ENCODE measurements at places on chromosomes 6 and 20.

- no peak for DNase-seq
Observed at GRCh38 chr6:87074101-87074621, 20.7 kb downstream of the CGA start.

DNA sequence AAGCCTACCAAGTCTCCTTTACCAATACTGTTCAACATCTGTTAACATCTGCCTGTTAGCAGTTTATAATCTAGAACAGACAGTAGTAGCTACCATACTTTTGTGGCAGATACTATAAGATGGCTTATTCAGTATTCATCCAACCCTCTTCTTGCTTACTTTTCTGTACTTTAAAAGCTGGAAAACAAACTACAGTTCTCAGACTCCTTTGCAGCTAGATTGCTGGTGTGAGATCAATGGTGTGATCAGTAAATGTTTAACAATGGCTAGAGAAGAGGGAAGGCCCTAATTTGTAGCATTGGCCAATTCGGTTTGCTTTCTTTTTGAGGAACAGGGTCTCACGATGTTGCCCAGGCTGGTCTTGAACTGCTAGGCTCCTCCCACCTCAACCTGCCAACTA is 3.5 kb upstream of the REV3L start:
- DNase-seq: no peak

DNA sequence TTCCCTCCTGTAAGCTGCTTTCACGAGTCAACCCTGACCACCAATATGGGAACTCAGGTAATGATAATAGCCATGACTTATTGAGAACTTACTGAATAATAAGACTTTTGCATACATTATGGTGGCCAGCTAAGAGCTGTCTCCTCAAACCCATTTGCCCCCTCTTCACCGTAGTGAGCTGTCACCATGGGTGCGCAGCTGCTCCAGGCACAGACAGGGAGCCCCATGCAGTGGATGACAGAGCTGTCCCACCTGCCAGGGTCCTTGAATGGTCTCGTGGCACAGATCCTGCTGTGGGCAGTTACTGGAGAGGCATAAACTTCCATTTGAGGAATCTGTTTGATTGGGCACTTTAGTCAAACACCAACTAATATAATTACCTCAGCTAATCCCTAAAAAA is 1.9 kb downstream of the SLC22A16 start:
- DNase-seq: peak; percentile 51

GRCh38 chr6:155219858-155220301 is 43.9 kb upstream of the CLDN20 start:
- DNase-seq: no peak

- DNase-seq: peak; percentile 26
Observed at GRCh38 chr6:105591053-105591452, 188.2 kb upstream of the PREP start.

DNA sequence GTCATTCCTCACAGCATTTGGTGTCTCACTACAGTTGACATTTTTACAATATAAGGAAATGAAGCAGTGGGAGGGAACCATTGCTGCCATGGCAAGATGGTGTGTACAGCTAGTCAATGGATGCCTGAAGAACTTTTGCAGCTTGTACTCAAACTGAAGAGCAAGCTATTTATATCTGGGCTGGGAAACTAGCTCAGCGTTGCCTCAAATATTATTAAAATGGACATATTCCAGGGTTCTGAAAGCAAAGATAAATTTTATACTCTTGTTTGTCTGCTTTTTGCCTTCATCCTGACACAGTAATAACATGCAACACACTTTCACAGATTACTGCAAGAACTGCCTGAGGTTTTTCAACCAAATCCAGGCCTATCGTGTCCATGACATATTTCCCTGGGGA is 156.4 kb upstream of the COL21A1 start:
- DNase-seq: no peak

- DNase-seq: peak; percentile 59
Observed at GRCh38 chr20:46308258-46309157, at the start of gene CDH22. CDH22 (minus strand) TSS chr20:46308498; CDS start chr20:46251294, 57,204 bp downstream.

GRCh38 chr6:140281236-140281635 is 906.8 kb upstream of the CITED2 start:
- no peak for DNase-seq
